Cardiac septum (tissue), 1 donor: ENCODE measurements at places on chromosomes 3 and 15. TPM values are rescaled to one million over a fixed set of nuclear protein-coding genes. Genes with fewer than 3 reads are reported as not detected.

The FBXL2 gene
- 3.6 TPM for total RNA-seq

GRCh38 chr15:61449186-61449702 is 220.1 kb upstream of the RORA start:
- no peak for DNase-seq

DNA sequence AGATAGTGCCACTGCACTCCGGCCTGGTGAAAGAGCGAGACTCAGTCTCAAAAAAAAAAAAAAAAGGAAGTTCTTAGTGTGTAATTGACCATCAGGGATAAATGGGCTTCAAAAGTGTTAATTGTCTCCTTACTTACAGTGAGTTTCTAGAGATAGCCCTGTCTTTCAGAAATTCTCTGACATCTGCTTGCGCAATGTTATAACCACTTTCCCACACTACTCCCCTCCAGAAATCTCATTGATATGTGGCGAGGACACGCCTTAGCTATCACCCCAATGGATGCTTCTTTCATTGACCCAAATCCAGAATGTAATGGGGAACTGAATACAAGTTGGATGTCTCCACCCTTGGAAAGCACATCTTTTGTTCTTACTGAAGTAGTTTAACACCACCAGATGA is 70.9 kb downstream of the GMPS start:
- no peak for DNase-seq

DNA sequence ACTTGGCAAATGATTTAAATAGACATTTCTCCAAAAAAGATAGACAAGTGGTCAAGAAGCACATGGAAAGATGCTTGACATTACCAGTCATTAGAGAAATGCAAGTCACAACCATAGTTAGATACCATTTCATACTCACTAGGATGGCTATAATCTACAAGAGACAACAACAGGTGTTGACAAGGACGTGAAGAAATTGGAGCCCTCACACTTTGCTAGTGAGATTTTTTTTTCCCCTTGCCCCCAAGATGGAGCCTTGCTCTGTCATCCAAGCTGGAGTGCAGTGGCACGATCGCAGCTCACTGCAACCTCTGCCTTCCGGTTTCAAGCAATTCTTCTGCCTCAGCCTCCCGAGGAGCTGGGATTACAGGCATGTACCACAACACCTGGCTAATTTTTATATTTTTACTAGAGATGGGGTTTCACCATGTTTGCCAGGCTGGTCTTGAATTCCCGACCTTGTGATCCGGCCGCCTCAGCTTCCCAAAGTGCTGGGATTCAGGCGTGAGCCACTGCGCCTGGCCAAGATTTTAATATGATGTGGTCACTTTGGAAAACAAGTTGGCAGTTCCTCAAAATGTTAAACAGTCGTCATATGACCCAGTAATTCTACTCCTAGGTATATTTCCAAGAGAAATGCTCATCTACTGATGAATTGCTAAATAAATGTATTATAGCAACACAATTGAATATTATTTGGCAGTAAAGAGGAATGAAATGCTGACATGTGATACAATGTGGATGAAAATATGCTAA is 103.3 kb downstream of the ATG7 start:
- DNase-seq, result no peak

The GOLGA6L10 gene
- total RNA-seq, result 0.86 TPM

The FBXO40 gene
- total RNA-seq, result 147 TPM

The DUOX1 gene
- total RNA-seq, result 0.59 TPM

GRCh38 chr3:65618599-65618998 is 420.1 kb downstream of the MAGI1 start:
- DNase-seq, result no peak

The KCNH8 gene
- total RNA-seq, result 0.08 TPM

The GABRR3 gene
- not detected for total RNA-seq

DNA sequence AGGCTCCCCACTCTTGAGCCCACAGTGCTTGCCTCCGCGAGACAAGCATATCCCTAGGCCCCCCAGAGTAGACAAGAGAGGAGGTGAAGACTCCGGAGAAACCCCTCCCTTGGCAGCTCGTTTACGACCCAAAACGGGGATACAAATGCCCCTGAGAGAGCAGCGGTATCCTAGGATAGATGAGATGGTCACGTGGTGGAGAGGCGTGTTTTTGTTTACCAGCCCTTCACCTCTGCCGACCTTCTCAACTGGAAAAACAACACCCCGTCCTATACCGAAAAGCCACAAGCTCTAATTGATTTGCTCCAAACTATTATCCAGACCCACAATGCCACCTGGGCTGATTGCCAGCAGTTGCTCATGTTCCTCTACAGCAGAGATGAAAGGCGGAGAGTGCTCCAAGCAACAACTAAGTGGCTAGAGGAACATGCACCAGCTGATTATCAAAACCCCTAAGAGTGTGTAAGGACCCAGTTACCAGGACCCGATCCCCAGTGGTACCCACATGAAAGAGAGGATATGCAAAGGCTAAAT is 99.5 kb upstream of the OSBPL11 start:
- no peak for DNase-seq

GRCh38 chr3:163547014-163547685 is 1531.1 kb downstream of the SI start:
- no peak for DNase-seq
